ENCODE measurements at places on chromosomes 16 and 17. TPM values are rescaled to one million over a fixed set of nuclear protein-coding genes. Genes with fewer than 3 reads are reported as not detected.

Gene HIGD1B
- 7.2 TPM for total RNA-seq

Gene BHLHA9
- total RNA-seq, result not detected

DNA sequence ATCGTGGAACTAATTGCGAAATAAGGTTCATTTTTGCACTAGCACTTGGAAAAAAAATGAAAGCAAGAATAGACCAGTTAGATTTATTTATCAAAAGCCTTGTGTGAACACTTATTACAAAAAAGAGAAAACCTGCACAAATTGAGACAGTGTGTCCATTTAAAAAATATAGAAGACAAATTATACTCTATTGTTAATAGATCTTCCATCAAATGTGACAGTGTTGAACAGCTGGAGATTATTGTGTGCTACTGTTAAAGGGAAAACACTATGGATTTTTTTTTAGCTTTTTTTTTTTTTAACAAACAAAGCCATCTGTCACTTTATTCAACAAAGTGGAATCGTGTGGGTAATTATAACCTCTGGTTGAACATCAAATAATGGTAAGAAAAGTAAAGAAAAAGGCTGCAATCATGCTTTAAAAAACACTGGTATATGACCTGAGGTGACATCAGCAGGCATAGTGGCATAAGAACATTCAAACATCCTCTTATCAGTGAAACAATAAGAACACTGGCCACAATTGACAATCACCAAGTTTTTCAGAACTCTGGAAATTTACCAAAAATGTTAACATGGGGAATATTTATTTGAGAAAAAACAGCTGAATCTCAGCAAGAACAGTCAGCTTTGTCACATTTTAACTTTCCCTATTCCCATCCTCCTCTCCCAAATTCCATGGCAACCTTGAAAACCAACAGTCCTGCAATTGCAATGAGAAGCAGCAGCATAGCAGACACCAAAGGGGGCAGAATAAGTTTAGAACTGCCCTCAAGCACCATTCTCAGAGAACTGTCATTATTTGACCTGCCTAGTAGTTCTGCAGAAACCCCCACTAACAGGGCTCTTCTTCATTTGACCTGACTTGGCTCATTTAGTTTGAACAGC, 442.3 kb upstream of the MON1B start:
- DNase-seq, result no peak

DNA sequence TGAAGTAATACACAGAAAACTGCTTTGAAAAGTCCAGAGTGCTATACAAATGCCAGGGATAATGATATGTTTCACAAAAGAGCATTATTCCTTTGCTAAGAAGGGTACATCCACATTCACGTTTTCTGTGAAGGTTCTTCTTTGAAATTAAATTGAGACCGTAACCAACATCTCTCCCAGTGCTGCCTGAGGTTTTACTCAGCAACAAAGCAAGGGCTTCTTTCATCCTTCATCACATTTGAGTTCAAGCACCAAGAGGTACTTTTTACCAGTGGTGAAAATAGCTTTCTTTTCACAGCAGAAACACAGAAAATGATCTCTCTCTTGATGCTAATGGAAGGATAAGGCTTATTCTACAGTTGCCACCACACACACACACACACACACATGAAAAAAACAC, 113.3 kb downstream of the TOX3 start:
- DNase-seq, result no peak

GRCh38 chr17:52294301-52294700, 135.8 kb upstream of the CA10 start:
- DNase-seq, result no peak

DNA sequence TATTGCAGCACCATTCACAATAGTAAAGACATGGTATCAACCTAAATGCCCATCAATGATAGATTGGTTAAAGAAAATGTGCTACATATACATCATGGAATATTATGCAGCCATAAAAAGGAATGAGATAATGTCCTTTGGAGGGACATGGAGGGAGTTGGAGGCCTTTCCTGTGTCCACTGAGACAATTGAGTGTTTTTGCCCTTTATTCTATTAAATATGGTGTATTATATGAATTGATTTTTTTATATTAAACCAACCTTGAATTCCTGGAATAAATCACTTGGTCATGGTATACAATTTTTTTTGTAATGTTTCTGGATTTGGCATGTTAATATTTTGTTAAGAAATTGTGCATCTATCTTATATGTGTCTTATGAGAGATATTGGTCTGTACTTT, 9.0 kb upstream of the CCR7 start:
- no peak for DNase-seq
